ENCODE measurements at places on chromosomes 6 and 20.

GRCh38 chr6:127030111-127030510 is 88.4 kb upstream of the RSPO3 start:
- DNase-seq, result no peak

- no peak for DNase-seq
Observed at GRCh38 chr6:960356-960755, 267.4 kb upstream of the EXOC2 start.

GRCh38 chr6:163941624-163941976 is 527.1 kb downstream of the QKI start:
- no peak for DNase-seq

- peak; percentile 44 for DNase-seq
Observed at GRCh38 chr20:37945091-37945547, 42.2 kb downstream of the VSTM2L start.

DNA sequence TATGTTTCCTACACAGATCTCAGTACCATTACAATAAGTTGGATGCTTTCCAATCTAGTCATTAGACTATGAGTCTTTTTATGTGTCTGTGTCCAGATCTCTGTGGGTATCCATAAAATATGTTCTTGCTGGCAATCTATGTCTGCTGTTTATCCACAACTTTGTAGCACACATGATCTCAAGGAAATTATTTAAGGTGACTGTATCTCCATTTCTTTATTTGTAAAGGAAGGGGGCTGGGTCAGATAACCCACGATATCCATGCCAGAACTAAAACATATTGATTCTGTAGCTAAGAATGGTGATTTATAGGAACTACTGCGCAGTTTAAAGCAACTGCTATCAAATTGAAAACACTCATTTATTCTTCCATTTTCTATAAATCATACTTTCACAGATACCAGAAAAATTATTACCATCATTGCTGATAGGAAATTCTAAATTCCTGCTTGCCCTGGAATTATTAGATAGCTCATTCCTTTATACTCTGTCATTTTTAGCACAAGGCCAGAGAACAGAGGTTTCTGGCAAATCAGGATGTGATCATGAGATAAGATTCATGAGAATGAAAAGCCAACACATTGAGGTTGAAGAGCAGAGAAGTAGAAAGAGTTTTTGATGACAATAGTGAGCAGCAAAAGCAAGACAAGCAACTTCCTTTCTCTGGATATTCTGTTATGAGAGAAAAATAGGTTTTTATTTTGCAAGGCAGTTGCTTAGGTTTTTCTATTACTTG is 851.4 kb upstream of the CITED2 start:
- DNase-seq, result no peak

DNA sequence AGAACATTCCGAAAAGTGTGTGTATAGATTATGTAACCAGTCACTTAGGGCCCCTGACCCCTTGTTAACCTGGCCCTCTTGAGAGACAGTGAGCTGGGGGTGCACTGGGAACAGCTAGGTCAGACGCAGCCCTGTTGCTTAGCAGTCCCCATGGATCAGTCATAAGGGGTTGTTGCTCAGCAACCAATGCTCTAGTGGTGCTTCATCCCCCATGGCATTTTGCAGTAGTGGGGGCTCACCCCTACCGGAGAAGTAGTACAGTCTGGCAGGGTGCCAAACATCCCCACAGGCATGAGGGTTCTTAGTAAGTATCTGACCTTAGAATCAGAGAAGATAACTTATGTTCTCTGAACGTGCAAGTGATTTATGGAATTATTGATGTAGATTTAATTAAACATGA is 12.3 kb downstream of the PKIB start:
- no peak for DNase-seq

- DNase-seq, result no peak
Observed at GRCh38 chr6:26022737-26023136, 60.1 kb downstream of the TRIM38 start.

DNA sequence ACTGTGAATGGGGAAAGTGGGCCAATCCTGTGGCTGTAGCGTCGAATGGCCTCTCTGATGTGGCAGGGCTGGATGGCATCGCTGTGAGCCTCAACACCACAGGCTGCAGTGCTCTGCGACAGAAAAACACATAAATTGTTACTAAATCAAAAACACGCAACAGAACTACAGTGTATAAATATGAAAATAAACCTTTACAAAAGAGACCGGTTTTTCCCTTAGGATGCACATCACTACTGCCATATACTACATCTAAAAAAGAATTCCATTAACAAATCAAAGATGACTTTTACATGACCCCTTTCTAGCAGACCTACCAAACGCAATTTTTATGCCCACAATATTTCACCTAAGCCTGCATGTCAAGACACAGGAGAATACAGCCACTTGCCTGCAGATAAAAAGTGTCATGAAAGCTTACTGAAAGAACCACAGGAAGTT is 395.5 kb upstream of the RUNX2 start:
- no peak for DNase-seq

- DNase-seq, result no peak
Observed at GRCh38 chr6:157990321-157991066, 8.8 kb downstream of the SYNJ2 start.

DNA sequence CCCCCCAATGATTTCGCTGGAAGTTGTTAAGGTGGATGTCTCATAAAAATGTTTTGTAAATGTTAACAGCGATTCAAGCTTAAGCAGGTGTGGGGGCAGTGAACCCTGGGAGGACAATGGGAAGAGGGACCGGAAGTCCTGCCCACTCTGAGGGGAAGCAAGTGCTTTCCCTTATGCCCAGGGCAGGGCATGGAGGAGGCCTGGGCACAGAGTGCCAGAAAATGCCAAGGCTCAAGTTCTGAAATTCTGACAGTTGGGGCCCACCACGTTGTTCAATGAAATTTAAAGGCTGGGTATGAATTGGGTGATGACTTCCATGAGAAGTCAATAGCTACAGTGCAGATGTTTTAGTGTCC is 132.7 kb upstream of the SALL4 start:
- DNase-seq, result no peak

DNA sequence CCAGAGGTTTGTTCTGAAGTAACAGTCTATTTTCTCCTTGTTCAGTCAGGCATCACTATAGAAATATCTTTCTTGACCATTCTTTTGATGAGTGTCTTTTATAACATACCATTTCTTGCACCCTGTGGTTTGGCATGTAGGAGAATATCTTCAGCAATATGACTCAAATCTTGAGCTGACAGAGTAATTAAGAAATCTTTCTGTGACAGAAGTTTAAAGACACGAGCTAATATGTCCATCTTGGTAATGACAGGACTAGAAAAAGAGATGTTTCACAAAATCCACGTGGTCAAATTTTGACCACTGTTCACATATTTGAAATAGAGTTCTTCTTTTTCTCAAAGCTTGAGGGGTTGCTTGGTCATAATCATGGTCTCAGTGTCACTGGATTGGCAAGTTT is 149.9 kb downstream of the MYB start:
- DNase-seq, result no peak

- no peak for DNase-seq
Observed at GRCh38 chr20:39983183-39983582, 705.9 kb downstream of the MAFB start.

DNA sequence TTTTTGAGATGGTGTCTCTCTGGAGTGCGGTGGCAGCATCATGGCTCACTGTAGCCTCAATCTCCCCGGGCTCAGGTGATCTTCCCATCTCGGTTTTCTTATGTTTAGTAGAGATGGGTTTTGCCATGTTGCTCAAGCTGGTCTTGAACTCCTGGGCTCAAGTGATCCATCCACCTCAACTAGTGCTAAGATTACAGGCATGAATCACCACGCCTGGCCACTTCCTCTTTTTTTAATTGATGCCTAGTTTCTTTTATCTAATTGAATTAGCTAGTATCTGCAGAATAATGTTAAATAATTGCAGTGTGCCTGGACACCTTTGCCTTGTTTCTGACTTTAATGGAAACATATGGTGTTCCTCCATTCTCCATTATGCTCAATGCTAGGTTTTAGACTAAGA is 38.4 kb upstream of the SLC22A16 start:
- no peak for DNase-seq

Data from islet precursor cell (in vitro differentiated cells).